ENCODE measurements at places on chromosomes 6 and 20. TPM values are rescaled to one million over a fixed set of nuclear protein-coding genes. Genes with fewer than 3 reads are reported as not detected.

Gene BACH2
- polyA plus RNA-seq = 12.9 TPM

Gene RAB44
- 0.06 TPM for polyA plus RNA-seq

DNA sequence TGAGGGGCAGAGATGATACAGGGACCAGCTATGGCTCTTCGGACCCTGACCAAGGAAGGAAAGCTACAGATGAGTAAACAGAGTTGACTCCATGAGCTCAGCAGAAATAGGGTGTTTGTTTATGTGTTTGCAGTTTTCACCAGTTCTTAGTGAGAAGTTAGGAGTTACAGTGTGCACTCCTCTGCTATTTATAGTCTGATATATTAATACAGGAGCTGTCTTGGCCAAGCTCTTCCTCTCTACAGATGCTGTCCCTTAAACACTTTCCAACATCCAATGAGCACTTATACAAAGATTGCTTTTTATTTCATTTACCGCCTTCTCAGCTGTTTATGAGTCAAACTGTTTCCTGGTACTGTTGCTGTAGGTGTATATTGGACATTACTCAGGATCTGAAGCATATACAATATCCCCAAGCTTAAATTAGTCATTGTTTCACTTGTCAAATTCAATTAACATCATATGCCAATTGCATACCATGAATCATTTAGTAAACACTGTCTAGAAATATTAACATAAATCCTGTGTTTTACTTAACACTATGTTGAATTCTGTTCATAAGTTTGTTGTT, 618.0 kb downstream of the PRKN start:
- no peak for DNase-seq

DNA sequence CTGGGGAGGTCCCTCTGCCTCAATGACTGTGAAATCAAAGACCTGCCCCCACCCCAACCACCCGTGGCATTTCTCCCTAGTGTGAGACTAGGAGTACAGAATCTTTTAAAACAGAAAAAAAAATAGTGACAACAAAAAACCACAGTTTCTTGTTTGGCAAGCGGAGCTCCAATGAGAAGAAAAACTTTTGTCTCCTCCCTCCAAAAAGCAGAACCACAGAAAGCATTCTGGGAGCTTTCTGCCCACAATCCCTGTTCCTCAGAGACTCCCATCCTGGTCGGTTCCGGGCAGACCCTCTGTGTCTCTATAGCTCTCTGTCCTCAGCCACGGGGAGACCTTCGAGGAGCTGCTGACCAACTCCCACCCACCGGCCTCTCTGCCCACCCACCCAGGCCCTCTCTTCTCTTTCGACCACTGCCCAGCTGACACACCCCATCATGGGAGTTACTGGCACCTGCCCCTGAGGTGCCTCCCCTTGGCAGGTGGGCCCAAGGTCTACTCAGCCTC, 4.9 kb downstream of the PREX1 start:
- DNase-seq = no peak

- DNase-seq = no peak
Measured at GRCh38 chr20:24381886-24382285, 87.5 kb upstream of the SYNDIG1 start.

Gene KDM1B
- 20.3 TPM for polyA plus RNA-seq

DNA sequence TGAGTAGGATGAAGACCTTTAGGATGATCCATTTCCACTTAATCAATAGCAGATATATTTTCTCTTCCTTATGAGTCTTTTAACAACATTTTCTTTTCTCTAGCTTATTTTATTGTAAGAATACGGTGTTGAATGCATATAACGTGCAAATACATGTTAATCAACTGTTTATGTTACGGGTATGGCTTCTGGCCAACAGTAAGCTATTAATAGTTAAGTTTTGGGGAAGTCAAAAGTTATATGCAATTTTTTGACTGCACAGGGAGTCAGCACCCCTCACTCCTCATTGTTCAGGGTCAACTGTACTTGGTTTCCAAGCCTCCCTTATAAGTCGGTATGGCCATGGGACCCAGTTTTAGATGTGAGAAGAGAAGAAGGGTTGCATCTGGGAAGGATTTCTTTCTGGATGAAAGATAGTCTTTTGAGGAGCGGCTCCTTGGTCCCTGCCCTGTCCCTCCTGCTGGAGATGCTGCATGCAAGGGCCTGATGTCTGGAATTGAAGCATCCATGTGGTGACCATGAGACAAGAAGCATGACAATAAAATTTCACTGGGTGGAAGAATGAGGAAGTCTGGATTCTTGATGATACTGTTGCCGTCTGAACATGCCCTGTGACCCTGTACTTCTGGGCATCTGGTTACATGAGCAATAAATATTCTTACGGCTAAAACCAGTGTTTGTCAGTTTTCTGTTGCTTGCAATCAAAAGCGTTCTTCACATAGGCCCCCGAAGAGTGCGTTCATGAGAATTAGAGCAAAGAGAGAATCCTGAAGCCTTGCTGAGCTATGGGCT, 194.7 kb upstream of the PMEPA1 start:
- DNase-seq = no peak

DNA sequence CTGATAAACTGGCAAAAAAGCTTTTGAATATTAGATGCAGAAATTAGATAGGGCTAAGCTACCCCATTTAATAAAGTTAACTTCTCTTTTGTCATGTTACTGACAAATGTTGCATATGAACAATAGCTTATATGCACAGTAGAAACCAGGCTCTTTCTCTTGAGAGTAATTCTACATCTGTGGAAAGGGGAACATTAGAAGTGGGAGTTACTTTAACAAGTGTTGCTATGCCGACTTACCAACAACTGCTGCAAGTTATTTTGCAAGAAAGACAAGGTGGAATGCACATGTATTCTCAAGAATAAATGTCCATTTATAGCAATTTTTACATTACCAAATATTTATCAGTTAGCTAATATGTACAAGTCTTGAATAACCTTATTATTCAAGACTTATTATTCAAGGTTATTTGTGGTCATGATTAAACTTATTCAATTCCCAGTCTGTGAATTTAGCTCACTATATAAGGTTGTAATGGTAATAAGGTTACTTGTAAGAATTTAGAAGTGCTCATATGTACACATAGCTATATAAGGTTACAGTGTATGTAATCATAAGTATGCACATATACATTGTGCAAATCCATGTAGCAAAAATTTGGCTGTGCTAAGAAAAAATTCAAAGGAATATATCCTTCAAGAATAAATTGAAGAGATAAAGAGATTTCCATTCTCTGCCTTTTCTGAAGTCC, 38.3 kb downstream of the ADGRG6 start:
- DNase-seq = no peak

GRCh38 chr6:129647044-129647443, 62.9 kb downstream of the ARHGAP18 start:
- no peak for DNase-seq

GRCh38 chr20:33033381-33033780, 1.9 kb downstream of the BPIFB6 start:
- no peak for DNase-seq

DNA sequence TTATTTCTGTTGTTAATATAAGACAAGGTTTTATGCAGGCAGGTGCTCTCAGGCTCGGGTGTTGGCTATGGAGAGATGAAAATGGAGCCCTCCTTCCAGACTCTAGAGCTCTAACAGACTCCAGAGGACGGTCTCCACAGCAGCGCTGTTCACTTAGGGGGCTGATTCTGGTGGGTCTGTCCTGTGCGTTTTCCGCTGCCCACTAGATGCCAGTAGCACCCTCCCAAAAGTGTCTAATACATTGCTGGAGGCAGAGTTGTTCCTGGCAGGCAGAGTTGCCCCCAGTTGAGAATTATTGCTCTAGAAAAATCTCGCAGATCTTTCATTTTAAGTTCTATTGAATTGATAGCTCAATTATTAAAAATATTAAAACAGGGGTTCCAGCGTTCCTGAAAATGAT, 109.9 kb downstream of the MAP3K4 start:
- DNase-seq = no peak

DNA sequence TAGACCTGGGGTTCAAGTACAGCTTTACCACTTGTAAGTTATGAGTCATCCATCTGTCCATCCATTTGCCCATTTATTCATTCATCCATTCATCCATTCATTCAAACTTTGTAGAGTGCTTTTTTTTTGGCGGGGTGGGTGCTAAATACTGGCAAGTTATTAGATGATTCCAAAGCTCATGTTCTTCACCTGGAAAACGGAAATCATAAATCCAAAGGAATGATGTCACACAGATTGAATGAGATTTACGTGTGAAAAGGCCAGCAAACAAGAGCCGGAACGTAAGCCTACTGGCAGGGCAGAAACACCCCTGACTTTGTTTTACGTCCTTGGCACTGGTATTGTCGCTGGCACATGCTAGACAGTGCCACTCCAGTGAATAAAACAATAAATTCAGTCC, 480.9 kb upstream of the CHD6 start:
- DNase-seq = no peak

Gene GSTA4
- 101 TPM for polyA plus RNA-seq

- peak; percentile 86 for DNase-seq
Measured at GRCh38 chr6:116229287-116229913, 24.5 kb downstream of the TSPYL4 start.

- DNase-seq = no peak
Measured at GRCh38 chr6:3363296-3364025, 93.4 kb downstream of the SLC22A23 start.

- no peak for DNase-seq
Measured at GRCh38 chr20:23080521-23080920, 5.6 kb downstream of the CD93 start.

DNA sequence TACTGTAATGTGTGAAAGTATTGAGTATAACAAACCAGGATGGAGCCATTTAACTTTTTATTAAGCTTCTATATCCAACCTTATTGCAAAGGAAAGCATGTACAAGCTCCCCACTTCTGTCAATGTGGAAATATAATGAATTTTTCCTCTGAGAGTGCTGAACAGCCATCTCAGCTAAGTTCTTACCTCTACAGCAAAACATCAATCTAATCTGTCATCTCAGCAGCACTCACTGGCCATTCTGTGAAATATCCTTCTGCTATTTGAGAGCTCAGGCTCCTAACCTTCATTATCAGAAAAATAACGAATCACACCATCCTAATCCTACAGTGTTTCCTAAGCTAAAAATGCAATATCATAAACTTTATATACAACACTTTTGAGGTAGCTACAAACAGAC, 194.0 kb upstream of the RNF217 start:
- DNase-seq = no peak

GRCh38 chr6:170206317-170206621, 84.6 kb downstream of the DLL1 start:
- no peak for DNase-seq

- no peak for DNase-seq
Measured at GRCh38 chr20:57744206-57744605, 34.4 kb upstream of the PMEPA1 start.

GRCh38 chr20:21342656-21343345, 39.7 kb downstream of the XRN2 start:
- DNase-seq = no peak

Gene RAB5IF
- 55.5 TPM for polyA plus RNA-seq

Gene SMLR1
- 3.3 TPM for polyA plus RNA-seq

Gene PNPLA1
- 3.8 TPM for polyA plus RNA-seq

GRCh38 chr6:44733126-44733525, 345.6 kb downstream of the CDC5L start:
- no peak for DNase-seq

Gene LZTS3
- 21.5 TPM for polyA plus RNA-seq

DNA sequence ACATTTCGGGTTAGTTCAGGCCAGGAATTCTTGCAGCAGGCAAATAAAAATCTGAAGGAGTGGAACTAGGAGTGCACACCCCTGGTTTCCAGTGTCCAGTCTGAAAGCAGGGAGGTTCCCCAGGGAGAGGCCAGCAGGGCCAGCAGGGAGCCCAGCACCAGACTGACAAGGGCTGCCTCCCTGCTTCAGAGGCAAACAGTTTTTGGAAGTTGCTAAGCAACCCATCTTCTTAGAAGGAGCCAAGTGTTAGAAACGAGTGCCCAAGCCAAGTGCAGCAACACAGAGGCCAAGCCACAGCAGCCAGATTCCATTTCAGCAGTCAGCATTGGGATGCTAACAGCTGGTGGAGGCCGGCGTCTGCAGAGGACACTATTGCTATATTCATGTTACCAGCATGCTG, 179.1 kb downstream of the SYNDIG1 start:
- DNase-seq = no peak

- no peak for DNase-seq
Measured at GRCh38 chr20:23564927-23565326, 3.4 kb downstream of the CST9L start.

DNA sequence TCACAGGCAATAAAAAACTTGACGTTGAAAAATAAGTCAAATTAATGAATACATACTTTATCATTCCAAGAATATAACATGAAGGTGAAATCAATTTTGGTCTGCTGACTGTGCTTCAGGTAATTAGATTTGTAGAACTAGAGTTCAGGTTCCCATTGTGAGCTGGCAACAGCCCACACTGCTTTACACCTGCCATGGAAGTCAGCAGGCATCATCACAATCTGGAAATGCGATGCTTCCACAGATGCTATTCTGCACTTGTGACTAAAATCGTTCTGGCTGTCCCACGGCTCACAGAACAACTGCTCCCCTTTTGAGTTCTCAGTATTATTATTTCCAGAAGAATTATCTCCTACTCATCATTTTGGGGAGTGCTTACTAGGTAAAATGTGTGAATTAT, 62.6 kb upstream of the THEMIS start:
- DNase-seq = no peak

DNA sequence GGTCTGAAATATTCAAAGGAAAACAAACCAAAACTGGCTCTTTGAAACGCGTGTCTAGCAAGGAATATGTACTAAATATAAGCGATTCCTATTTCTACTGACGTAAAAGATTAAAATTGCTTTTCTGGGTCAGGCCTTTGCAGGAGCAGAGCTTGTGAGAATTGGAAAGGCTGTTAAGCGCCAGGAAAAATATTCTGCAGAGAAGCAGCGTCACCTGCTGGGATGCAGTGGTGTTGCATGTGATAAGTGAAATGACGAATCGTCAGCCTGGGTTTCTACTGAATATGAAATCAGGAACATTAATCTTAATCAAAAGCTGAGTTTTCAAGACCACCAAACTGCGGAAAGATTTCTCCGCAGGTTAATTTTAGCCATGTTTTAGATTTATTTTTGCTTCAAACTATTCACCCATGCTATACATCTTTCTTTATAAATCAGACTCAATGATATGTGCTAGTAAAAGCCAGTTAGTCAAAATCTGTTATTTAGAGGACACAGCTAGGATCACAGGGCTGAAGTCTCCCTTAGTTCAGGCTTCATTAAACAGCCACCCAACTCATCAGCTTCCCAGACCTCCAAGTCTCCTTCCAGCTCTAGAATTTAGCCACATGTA, 67.4 kb downstream of the ALDH8A1 start:
- DNase-seq = peak; percentile 17

Gene DDR1
- 145 TPM for polyA plus RNA-seq

DNA sequence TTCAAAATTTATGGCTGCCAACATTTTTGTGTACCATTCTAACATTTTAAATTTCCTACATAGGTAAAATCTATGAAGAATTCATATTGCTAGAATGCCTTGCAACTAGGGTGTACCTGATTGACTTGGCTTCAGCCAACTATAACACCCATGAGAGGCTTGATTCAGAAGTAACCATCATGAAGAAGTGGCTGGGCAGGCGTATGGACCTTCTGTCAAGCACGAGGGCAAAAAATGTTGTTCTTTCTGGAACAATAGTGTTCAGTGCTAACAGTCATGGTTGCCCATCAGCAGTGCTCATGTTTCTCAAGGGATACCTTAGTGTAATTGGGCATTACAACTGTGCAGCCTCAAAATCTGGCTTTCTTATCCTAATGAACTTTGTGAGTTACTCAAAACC, 42.9 kb downstream of the ID4 start:
- DNase-seq = no peak

GRCh38 chr6:56827908-56828649, 126.8 kb upstream of the BEND6 start:
- no peak for DNase-seq

- DNase-seq = no peak
Measured at GRCh38 chr20:21208999-21209398, 83.1 kb downstream of the KIZ start.

GRCh38 chr6:53347921-53348370, 804 bp downstream of the ELOVL5 start:
- peak; percentile 72 for DNase-seq

Gene HRH3
- polyA plus RNA-seq = 0.06 TPM

All from renal cortex interstitium (tissue), 15 donors.